NCI-H2029 treated with DMSO at 0.1 percent for 48 hours (cell line): ENCODE measurements at places on chromosomes 11 and 22.

DNA sequence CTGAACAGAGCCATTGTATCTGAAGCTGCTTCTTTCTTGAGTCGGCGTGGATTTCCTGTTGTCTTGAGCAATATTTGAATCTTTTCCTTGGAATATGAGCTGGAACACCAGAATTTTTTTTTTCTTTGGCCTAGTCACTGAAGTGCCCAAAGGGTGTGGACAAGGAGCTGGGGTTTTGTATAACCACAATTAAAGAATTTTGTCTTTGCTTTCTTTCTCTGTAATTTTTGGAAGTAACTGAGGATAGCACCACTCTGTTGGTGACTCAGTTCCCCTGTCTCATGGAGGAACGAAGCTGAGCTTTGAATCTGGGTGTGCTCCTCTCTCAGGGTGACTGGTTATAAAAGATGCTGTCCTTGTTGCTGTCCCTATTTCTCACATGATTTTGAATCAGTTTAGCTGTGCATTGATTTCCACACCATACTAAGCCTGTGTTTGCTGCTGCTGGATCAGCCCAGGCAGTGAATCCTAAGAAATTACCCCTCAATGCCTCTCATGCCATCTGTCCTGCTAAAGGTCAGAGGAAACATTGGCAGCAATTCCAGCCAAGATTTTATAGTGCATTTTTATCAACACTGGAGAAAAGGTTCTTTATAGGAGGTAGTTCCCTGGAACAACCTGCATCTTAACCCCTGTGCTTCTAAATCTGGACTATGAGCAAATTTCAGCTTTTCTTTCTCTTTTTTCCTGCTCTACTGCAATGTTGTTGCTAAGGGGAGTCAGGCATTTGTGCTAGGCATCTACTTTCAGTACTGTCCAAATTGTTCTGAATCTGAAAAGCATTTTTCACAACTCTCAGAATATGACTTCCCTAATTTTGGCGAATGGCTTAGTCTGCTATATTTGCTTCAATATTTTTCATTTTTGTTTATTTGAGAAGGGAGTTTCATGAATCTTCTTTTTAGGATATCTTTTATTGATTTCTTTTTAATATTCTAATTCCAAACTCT is 540.8 kb downstream of the SOX6 start:
- no peak for DNase-seq

- no peak for DNase-seq
Observed at GRCh38 chr11:17934194-17934593, 78.7 kb downstream of the SERGEF start.

GRCh38 chr11:62600367-62601121 is 1.1 kb downstream of the MTA2 start:
- no peak for DNase-seq

DNA sequence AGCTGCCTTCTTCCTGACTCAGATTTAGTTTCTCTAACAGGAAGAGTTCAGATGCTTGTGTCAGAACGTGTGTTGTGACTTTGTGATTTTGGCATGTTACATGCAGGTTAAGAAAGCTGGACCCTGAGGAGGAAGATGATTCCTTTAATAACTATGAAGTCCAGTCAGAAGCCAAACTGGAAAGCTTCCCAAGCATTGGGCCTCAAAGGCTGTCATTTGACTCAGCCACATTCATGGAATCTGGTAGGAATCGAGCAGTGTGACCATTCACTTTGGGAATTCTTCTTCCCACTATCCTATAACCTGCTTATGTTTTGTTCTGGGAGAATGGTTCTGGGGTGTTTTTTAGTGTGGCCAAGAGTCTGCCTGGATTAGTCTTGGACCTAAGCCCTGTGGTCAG is 48.0 kb downstream of the CABIN1 start:
- no peak for DNase-seq

DNA sequence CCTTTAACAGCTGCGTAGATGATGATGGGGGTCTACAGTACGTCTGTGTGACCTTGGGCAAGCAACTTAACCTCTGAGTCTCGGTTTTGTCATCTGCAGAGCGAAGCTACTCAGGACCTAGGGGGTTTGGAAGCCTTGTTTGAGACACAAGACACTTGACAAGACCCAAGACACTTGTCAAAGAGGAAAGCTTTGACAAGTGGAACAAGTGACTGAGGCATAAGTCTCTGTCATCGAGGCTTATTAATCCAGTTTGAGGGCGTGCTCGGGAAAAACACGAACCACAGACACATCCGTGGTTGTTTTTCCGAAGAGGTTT is 732 bp upstream of the PC start:
- no peak for DNase-seq

DNA sequence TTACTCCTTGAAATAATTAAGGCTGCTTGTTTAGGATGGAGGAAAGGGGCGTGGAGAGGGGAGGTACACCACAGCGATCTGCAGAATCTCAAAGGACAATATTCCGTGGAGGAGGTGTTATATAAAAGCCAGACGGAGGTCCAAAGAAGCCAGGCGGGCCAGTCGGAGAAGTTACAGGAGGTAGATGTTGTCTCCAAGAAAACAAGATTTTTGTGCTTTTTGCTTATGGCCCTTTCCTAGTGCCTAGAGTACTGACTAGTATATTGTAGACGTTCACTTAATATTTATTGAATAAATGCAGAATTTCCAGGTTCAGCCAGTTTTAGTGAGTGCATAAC is 761 bp downstream of the ZDHHC13 start:
- no peak for DNase-seq

DNA sequence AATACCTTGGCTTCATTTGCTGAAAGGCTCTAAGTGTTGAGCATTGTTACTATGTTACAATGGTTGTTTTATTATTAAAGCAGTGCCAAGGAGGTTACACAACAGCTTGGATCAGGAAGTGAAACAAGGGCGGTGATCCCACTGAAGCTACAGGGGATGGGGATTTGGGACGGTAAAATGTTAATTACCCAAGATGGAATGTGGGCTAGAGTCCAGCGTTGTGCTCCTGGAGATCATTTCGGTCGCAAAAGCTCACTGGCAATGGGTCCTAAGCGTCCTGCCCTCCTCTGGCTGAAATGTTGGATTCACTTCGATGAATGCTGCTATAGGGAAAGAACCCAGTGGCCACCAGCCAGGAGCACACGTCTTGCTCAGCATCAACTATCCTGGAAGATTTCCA is 48.3 kb downstream of the FAM83F start:
- peak; percentile 34 for DNase-seq

DNA sequence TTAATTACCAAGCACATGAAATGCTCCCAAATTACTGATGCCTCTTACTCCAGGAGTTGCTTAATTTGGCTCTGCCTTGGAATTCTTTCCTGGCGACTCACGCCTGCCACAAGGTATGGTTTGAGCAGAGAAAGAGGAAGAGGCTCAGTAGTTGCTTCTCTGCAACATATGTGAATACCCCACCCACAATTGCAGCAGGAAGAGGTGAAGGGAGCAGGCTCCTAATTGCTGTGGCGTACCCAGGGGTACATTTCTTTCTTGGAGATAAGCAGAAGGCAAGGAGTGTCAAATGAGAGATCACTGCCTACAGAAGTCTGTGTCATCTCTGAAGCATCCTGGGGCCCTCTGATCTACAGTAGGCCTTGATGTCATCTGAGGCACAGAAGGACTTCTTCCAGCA is 10.6 kb upstream of the NNMT start:
- DNase-seq: no peak

GRCh38 chr11:118370774-118371173 is 11.4 kb downstream of the UBE4A start:
- no peak for DNase-seq

GRCh38 chr11:1625541-1625940 is 3.6 kb upstream of the KRTAP5-4 start:
- DNase-seq: no peak

DNA sequence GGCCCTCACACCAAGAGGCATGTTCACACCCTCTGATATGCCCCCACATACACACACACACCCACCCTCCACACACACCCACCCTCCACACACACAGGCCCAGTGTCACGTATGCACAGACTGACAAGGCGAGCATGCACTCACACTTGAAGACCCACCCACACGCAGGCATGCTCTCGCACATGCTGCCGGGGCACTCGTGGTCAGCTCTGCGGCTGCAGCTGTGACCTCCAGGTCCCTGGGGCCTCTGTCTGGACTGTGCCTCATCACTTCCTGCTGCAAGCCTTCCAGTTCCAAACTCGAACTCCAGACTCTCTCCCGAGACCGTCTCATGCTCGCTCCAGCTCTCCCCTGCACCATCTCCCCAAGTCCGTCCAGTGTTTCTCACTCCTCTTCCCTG is 9.5 kb downstream of the DCHS1 start:
- DNase-seq: no peak

DNA sequence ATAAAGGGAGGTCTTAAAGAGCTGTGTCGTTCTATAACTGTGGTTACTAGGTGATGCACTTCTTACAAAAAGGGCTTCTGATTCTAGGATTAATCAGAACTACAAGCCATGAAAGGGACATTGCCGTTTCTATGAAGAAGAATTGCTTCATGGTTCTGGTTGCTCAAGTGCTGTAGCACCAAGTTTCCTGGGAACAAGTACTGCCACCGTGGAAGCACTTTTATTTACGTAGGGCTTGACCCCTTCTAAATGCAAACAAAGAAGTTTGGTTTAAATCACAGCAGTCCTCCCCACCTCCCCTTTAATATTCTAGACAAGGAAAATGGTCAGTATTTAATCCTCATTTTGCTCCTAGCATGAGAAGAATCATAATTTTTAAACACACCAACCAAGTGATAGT is 9.8 kb downstream of the YAP1 start:
- no peak for DNase-seq

DNA sequence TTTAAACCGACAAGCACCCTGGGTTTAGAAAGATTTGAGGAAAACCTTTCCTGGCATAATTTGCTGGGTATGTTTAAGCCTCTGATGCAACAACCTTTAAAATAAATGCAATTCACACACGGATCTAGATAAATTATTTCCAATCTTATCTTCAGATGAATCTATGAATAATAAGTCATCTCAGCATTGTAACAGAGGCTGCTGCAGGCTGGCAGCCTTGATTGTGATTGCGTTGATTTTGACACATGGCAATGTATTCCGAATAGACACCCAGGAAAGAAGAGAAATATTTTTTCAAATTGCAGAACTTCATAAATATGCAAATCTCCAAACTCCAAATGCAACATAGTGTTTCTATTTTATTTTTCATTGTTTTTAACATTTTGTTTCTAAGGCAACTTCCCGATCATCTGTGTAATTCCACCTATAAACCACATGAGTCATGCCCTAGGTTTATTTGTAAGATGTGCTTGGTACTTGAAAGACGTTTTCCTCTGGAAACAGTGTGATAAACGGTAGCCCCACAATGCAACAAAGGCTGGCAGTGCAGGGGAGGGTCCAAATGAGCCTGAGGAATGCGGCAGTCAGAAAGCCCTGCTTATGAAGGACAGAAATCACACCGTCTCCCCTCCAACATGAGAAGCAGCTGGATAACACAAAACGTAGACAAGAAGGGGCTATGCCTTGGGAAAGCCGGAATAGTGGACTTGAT is 359.0 kb downstream of the BRD1 start:
- no peak for DNase-seq

GRCh38 chr11:117985953-117986887 is at the start of gene IL10RA:
Gene IL10RA (plus strand): TSS chr11:117986394. CDS start chr11:117986468, 74 bp downstream.
- DNase-seq: no peak

DNA sequence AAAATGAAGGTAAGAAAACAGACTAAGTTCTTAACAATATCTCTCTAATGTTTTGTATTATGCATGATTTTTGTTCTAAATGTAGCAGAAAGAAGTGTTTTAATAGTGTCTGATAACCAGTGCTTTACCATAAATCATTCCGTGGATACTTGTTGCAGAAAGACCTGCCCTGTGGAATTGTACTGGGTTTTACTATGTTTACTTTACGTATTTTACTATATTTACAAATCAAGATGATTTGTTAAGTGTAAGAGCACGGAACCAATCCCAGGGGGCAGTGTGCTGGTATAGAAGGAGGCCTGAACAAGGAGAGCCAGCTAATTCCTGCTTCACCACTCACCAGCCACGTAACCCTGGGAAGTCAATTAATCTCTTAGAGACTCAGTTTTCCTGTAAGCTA is 1.4 kb downstream of the HTR3B start:
- DNase-seq: no peak

GRCh38 chr11:10288881-10289764 is 4.9 kb downstream of the SBF2 start:
- no peak for DNase-seq

- DNase-seq: no peak
Observed at GRCh38 chr22:17349172-17349571, 20.1 kb upstream of the CECR2 start.

GRCh38 chr22:24124247-24124646 is 57.0 kb upstream of the SUSD2 start:
- no peak for DNase-seq

DNA sequence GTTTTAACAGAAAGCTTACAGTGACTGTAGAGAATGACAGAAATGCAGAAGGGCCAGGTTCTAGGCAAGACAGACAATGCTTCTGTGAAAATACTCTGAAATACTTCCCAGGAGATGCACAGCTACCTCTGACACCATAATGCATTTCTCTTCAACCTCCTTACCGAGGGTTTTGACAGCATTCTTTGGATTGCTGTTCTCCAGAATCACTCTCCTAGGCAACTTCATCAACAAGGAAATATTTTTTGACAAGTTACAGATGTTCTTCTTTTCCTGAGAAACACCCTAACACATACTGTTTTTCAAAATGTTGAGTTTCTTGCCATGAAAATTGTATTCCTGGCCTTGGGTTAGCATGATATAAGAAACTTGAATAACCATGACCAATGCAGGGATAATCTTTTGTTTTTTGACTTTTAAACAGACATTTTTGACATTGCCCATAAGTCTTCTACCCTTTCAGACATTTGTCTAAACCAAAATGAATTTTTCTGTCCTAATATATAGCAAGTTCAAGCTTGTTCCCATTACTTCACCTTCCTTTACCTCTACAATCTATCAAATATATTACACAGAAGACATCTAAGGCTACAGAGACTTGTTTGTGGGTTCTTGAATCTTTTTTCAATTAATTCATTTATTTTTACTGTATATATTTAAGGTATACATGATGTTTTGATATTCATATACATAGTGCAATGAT is 108.1 kb downstream of the CCDC34 start:
- no peak for DNase-seq

DNA sequence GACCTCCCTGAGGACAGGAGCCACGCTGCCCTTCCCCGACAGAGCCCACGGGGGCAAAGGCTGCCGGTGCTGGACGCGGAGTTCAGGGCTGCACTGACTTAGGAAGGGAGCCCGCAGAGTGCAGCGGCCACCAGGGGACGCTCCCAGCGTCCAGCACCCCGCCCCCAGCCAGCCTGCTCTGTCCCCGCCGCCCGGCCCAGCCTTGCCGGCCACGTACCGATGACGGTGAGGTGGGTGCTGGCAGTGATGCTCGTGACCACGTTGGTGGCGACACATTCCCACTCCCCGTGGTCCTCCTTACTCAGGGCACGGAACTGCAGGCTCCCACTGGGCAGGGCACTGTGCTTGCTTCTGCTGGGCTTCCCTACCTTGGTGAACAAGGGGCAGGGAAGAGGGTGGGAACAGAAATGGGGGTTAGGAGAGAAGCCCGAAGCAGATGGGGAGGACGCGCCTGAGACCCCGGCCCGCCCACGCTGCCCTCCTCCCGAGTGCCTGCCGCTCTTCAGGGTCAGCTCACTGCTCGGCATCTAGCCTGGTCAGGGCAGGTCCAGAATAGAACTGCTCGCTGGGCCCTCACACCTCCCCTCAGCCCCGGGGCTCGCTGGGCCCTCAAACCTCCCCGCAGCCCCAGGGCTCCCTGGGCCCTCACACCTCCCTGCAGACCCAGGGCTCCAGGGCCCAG is 25.9 kb downstream of the IGSF9B start:
- no peak for DNase-seq
